Esophagus mucosa (tissue), 1 donor: ENCODE measurements at places on chromosomes 11 and 22. TPM values are rescaled to one million over a fixed set of nuclear protein-coding genes. Genes with fewer than 3 reads are reported as not detected.

The INS gene
- total RNA-seq, result not detected

The FAM227A gene
- total RNA-seq, result 0.72 TPM

The SAA4 gene
- total RNA-seq, result 0.64 TPM

The OR8D1 gene
- not detected for total RNA-seq

The CASP12 gene
- not detected for total RNA-seq

The ZC3H12C gene
- 4.6 TPM for total RNA-seq

The MS4A3 gene
- not detected for total RNA-seq

DNA sequence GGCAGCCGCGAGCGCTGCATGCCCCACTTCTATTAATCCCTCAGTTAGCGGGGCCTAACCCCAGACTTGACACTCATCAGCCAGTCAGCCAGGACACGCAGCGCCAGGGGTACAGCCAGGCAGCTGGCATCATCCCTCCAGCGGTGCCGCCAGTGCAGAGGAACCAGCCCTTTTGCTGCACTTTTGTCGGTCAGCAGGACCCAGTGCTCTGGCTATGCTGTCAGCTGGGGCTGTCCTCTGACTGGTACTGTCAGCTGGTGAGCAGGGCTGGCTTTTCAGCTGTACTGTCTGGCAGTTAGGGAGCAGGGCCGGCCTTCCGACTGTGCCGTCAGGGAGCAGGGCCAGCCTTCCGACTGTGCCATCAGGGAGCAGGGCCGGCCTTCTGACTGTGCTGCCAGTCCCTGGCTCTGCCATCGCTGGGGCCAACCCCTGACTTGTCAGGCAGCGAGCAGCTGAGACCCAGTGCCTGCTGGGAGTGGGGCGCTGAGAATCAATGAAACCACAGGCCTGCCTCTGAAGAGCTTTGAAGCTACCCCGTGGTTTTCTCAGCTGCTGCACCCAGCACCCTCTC, 115.4 kb downstream of the KIAA1671 start:
- ATAC-seq, result no peak

- no peak for ATAC-seq
Measured at GRCh38 chr22:19700790-19701419, 13.4 kb upstream of the SEPTIN5 start.

GRCh38 chr11:15865212-15865987, 490.9 kb downstream of the SOX6 start:
- peak; percentile 99 for ATAC-seq
